ENCODE measurements at places on chromosomes 12 and 14.

DNA sequence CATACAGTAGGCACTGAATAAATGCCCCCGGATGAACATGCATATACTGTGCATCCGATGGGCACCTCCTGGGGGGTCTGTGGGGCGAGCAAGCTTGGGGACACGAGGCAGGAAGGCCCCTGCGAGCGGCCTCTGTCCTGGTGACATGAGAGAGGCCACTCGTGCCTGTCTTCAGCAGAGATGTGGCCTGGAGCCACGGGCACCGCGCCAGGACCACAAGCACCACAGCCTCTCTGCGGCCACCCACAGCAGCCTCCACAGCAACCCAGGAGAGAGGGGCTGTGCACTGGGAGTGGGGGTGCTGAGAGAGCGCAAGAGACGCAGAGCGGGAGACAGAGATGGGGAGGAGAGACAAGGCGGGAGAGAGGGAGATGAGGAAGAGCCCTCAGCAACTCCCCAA lies 118.5 kb downstream of the RFLNA start:
- no peak for DNase-seq

- no peak for DNase-seq
These were observed 10.1 kb downstream of the GALNT16 start for GRCh38 chr14:69270097-69270496.

GRCh38 chr12:128823216-128823915 lies 392 bp downstream of the SLC15A4 start:
- DNase-seq = no peak

DNA sequence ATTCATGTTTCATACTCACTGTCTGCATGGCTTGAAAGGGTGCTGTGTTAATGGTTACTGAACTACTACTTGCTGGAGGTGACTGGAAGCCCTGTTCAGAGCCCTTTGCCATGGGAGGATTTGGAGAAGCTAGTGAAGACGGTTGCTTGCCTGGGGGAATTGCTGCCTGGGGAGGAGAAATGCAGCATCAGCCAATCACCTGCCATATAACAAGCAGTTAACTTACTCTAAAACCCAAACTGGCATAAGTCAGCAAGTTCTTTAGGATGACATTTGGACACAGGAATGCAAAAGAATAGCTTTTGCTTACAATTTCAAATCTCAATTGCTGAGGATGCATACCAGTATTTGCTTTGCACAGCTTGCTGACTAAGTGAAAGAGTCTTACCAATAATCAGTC lies 23.4 kb upstream of the IPO8 start:
- peak; percentile 74 for DNase-seq

DNA sequence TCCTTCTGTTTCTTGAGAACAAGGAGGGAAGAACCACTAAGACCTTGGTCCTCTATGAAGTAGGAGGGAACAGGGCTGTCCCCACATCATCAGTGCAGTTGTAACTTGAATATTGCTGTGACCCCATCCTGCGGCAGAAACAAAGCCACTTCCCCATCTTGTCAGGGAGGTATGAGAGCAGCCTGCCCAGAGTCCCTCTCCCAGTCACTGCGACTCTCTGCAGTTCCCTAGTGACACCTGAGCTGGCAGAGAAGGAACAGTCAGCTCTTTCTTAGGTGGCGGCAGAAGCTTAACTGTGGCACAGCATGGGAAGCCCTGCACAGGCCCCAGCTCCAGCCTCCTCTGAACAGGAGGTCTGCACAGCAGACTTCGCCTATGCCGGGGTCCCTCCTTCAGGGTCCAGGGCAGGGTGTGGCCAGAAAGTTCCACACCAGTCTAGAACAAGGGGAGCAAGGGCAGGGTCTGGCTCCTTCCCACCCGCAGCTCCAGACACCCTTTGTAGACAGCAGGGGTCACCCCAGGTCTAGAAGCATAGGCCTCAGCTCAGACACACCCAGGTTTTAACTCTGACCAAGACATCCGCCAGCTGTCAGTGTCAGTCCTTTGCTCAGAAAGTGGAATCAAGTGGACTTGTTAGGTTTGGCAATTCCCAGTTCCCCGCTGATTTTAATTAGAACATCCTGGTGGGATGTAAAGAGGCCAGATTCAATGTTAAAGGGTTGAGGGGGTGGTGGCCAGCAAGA lies 36.8 kb downstream of the DEGS2 start:
- DNase-seq = no peak

GRCh38 chr14:90849787-90850444 lies 33.7 kb upstream of the TTC7B start:
- DNase-seq = no peak

DNA sequence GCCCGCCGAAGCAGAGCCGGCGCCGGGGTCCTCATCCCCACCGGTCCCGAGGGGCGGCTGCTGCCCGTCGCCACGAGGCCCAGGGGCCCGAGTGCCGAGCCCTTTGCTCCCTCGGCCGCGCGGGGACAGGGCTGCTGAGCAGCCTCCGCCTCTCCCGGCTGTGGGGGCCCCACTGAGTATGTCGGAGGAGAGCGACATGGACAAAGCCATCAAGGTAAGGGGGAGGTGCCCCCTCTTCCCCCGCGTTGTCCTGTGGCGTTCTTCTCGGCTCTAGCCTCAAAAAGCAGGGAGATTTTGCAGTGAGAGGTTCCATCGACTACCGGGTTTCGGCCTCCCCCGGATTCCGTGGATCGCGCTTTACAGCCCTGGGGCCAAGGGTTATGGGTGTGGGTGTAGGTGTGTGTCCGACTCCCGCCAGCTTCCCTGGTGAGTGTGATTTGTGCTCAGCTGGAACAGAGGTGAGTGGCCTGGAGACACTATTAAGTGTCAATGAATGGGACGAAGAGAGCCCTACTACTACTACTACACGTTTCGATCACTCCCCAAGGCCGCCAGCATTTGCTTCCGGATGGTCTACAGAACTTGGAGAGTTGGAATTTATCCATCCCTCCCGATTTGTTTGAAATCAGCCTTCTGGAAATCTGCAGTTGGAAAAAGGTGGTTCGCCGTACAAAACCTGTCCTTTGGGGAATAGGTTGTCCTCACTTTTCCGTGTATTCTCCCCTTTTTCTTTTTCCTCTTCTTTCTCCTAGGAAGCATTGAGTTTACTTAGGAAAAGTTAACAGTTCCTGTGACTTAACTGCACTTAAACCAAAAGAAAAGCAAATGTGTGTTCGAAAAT lies 748 bp downstream of the MAPKAPK5 start:
- no peak for DNase-seq

- no peak for DNase-seq
These were observed 73.4 kb downstream of the SLC38A4 start for GRCh38 chr12:46752396-46752795.

Measured in AG09309 (cell line).